ENCODE measurements at places on chromosomes 5 and 9.
A peak's percentile ranks its signal among the peaks of the same experiment; 100 is the strongest.

- DNase-seq, result no peak
Measured at GRCh38 chr9:89988458-89988857, 383.6 kb downstream of the GADD45G start.

DNA sequence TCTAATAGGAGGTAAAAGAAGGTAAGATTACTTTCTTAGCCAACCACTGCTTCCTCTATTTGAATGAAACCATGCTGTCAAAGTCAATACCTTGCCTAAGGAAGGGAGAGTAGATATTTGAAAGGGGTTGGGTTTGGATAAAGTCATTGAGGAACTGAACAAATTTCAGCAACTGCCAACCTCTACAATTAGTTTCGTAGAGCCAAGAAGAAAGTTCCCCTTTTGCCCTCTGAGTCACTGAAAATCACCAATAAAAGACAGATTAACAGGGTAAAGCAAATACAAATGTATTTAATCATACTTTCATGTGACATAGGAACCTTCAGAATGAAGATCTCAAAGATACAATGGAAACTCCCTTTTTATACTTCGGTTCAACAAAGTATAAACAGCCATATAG is 615.7 kb downstream of the GABRG2 start:
- DNase-seq, result no peak

DNA sequence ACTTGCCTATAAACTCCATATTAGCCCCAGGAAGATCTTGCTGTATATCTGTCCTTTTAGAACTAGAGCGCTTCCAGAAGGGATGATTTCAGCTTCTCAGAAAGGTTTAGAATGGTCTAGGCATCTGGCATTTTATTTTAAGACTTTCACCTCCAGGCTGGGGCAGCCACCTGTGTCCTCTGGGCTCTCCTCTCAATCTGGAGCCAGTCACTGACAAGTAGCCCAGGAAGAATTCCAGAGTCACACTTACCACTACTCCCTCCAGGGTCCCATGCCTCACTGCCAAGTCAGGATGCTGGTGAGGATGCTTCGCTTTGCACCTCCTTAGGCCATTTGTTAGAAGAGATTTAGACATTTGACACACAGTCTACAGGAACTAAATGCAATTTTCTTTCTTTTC is 20.8 kb downstream of the B4GALT1 start:
- no peak for DNase-seq

DNA sequence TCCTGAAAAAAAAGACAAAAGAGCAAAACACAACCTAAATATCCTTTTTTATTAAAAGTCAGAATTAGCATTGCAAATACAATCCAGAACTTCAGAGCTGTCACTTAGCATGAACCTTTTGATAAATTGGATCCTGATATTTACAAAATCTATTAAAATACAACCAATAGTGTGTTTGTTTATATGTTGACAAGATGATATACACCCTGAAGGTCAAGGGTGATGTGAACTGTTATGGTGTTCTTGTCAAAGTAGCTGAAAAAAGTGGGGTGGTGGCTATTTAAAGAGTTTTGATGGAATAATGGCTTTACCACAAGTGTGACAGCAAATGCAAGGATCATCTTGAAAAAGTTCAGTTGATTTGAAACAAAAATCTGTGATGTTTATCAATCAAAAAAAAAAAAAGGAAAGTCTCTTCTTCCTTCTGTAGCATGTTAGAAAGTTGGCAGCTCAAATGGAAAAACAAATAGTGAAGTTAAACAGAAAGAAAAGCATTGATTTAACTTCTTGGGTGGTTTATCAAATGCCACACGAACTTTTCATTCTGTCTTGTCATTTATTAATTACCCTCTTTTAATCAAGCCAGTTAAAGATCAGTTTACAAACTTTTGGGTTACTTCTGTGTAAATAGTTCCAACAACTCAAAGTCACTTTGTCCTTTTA is 44.5 kb downstream of the PRDM6 start:
- DNase-seq, result no peak

DNA sequence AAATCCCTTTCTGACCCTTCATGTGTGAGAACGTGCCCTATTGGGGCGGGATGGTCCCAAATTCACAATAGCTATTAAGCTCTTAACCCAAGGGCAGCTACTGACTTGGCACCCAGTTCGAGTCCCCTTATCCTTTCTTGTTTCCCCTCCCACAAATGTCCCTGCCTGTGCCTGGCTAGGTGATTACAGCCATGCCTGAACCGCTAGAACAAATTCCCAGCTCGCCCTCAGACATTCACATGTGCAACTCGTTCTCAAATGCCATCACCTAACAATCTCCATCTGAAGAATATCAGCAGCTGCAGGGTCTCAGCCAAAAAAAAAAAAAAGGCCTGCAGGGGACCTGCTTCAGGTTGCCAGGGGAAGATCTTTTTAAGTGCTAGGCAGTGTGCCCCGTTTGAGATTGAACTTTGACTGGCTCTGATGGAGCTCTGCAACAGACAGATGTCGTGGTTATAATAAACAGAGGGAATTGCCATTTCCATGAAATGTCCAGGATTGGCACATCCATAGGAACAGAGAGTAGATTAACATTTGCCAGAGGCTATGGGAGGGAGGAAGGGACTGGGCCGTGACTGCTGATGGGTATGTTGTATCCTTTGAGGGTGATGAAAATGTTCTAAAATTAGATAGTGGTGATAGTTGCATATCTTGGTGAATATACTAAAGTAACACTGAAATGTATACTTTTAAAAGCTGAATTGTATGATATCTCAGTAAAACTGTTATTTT is 347.2 kb upstream of the WWC1 start:
- DNase-seq, result no peak

- peak; percentile 28 for DNase-seq
Measured at GRCh38 chr9:4519604-4520003, 29.3 kb downstream of the SLC1A1 start.

- no peak for DNase-seq
Measured at GRCh38 chr5:34834794-34835089, 4.2 kb upstream of the TTC23L start.

Measured in activated T-cell treated with anti-CD3 and anti-CD28 coated beads, Interleukin-2, amount 50 U/mL, for 48 hours (primary cell).